ENCODE measurements at places on chromosomes 2 and 18.

- no peak for DNase-seq
Measured at GRCh38 chr18:58635891-58636290, 7.0 kb upstream of the ALPK2 start.

DNA sequence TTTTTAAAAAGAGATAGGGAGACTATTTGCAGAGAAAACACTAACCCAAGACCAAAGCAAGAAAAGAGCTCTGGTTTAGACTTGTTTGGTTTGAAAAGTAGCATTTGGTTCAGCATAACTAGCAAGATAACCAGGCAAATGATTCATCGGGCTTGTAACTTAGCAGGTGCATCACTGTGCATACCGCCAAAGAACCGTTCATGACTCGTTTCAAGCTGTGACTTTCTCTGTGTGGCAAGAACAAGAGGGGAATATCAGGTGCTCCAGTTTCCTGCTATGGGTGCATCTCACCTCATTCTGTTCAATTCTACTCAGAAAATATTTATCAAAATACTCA lies 244.9 kb downstream of the ETAA1 start:
- no peak for DNase-seq

- no peak for DNase-seq
Measured at GRCh38 chr2:217193431-217194340, 333.8 kb upstream of the TNP1 start.

GRCh38 chr2:164771897-164772296 lies 69.7 kb downstream of the COBLL1 start:
- DNase-seq, result no peak

GRCh38 chr2:231393149-231394131 lies 2.1 kb upstream of the B3GNT7 start:
- no peak for DNase-seq

GRCh38 chr2:77519888-77520506 lies 2.2 kb downstream of the LRRTM4 start:
- no peak for DNase-seq

- DNase-seq, result no peak
Measured at GRCh38 chr2:129876541-129876940, 102.9 kb upstream of the RAB6C start.

- DNase-seq, result no peak
Measured at GRCh38 chr2:204860274-204860673, 315.0 kb downstream of the PARD3B start.

DNA sequence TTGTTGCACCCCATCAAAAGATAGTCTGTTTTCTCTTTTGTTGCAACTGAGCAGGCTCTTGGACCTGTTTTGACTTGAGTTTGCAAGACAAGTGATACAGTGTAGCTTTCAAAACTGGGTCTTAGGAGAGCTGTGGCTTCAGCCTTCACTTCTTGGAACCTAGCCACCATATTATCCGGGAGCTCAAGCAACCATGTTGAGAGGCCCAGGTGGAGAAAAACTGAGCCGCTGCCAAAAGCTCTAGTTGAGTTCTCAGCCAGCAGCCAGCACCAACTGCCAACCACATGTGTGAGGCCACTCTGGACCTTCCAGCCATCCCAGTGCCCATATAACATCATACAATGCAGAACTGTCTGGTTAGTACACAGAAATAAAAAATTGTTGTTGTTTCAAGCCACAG lies 5.4 kb downstream of the CACNB4 start:
- DNase-seq, result no peak

DNA sequence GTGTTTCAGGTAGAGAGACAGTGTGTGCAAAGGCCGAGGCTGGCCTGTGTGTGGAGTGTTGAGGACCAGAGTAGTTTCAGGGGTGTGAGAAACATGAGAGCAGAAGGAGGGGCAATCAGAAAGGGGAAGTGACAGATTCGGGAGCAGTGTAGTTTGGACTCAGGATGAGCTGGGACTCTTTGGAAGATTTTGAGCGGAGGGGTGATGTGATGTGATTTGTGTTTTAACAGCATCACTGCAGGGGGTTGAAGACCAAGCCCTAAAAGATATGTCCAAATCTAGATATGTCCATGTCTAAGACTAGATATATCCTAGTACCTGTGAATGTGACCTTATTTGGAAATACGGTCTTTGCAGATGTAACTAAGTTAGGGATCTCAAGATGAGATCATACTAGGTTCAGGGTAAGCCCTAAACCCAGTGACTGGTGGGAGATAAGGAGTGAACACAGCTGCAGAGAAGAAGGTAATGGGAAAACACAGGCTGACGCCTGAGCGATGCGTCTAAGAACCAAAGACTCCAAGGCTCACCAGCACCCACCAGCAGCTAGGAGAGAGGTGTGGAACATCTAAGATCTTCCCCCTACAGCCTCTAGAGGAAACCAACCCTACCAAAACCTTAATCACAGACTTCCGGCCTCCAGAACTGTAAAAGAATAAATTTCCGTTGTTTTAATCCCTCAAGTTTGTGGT lies 38.5 kb upstream of the MYO3B start:
- DNase-seq, result no peak

- no peak for DNase-seq
Measured at GRCh38 chr2:64866797-64867196, 122.4 kb upstream of the SLC1A4 start.

DNA sequence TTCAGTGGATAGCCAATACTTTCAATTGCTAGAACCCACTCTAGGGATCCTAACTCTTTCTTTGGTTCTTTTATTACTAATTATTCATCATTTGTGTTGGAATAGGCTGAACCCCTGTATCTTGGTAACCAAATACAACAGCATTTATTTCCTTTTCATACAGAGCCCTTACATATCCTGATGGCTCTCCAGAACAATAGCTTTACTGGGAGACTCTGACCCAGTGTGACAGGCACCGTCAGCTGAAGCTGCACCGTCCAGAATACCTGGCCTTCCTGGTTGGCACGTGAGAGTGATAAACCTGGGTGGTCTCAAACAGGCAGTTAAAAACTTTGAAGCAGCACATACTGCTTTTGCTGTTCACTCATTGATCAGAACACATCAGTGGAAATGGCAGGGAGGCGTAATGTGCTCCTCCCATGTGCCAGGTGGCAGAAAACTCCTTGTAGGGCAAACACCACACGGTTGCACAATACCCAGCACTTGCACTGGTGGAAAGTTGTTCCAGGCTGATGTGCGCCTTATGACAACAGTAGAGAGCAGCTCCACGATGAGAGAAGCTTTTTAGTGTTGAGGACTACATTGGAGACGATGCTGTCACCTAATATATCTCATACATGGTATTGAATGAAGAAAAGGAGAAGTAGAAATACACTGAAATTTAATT lies 456.2 kb downstream of the PARD3B start:
- DNase-seq, result no peak

DNA sequence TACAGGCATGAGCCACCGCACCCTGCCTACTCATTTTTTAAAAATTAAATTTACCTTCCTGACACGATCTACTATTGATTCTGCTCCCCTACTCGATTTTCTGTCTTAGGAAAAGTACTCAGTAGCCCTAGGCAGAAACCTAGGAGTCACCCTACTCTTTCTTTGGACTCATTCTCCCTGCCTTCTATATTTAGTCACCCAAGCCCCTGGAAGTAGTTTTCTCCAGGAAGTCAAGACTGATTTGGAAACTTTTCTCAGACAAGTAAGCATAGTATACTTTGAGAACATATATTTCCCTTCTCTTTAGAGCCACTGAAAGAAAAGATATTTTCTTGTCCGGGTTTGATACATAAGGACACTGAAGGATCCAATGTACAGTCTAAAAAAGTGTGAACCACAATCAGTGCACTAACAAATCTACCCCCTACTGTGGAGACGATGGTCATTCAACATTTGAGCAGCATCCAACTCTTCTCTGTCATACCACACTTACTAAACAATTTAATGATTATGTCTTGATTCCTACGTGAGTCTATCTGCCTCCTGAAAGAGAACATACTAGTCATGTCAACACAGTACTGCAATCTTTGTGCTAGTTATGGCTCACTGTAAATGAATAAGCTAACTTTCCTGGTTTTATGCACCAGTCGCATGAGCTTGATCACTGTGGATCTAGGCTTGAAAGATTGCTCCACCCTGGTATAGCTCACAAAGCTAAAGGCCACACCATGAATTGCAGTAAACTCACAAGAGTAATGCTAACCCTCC lies 19.8 kb downstream of the YWHAQ start:
- DNase-seq, result no peak

DNA sequence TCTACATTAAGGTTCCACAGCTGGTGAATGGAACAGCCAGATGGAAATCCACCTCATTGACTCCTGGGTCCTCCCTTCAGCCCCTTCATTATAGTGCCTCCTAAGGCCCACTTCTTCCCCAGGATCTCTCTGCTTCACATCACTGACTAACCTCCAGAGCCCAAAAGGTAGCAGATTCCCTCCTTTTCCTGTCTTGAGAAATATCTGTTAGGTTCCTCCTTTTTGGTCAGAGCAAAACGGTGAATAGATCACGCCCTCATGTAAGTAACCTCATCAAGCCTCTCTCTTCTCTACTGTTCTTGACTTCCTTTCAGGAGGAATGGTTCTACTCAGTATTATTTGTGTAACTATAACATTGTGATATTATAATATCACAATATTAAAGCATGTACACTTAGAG lies 155.0 kb upstream of the SRD5A2 start:
- DNase-seq, result no peak

- no peak for DNase-seq
Measured at GRCh38 chr18:23440131-23440530, 13.0 kb upstream of the RIOK3 start.

- DNase-seq, result no peak
Measured at GRCh38 chr2:128091726-128092080, 703 bp downstream of the UGGT1 start.

GRCh38 chr2:197883354-197884032 lies 79.1 kb downstream of the PLCL1 start:
- no peak for DNase-seq

DNA sequence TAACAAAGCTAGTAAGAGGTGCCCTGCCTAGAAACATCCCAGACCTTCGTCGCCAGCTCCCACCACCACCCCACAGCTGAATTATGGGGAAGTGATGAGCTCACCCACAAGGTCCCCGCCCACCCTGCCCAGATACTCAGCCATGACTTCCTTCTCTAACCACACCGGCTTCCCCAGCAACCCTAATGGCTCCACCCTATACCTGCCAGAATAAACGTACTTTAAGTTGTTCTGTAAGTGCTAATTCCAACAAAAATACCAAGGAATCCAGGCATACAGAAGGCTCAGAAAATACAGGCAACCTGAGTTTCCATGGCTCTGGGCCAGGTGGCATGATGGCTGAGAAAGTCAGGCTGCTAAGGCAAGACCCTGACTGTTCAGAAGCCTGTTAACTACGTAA lies 39.1 kb downstream of the TMEM163 start:
- DNase-seq, result no peak

- no peak for DNase-seq
Measured at GRCh38 chr18:61851940-61852451, 40.8 kb downstream of the RNF152 start.

GRCh38 chr2:26707747-26708146 lies 15.2 kb downstream of the KCNK3 start:
- DNase-seq, result no peak

- DNase-seq, result peak; percentile 62
Measured at GRCh38 chr2:127067620-127068350, 39.2 kb downstream of the BIN1 start.

DNA sequence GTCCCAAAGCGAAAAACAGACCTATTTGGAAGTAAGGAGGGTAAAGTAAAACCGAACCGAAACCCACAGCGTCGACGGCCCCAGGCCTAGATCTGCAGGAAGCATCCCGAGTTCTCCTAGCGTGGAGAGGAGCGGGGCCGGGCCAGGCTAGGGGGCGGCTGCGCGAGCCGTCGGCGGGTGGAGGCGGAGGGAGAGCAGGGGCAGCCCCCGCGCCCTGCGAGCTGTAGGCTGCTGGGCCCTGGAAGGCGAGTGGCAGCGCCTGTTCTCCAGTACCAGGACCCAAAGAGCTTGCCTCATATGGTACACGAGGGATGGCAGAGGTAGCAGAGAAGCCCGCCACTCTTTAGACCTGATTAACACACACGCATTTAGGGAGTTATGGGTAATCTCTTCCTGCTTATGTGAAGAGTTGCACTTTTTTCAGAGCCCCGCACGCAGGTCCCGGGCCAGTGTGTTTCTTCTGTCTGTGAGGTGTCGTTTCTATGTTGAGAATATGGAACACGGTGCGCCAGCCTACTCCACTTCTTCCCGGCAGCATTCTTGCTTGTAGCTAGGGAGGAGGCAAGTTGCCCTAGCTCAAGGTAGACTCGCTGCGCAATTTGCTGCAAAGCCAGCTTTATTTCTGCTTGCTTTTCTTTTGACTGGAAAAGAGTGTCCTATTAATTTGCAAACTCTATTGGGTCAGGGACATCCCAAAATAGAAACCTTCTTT lies 71.1 kb downstream of the ARHGEF33 start:
- no peak for DNase-seq

GRCh38 chr2:56500317-56500716 lies 316.5 kb downstream of the CCDC85A start:
- DNase-seq, result no peak

DNA sequence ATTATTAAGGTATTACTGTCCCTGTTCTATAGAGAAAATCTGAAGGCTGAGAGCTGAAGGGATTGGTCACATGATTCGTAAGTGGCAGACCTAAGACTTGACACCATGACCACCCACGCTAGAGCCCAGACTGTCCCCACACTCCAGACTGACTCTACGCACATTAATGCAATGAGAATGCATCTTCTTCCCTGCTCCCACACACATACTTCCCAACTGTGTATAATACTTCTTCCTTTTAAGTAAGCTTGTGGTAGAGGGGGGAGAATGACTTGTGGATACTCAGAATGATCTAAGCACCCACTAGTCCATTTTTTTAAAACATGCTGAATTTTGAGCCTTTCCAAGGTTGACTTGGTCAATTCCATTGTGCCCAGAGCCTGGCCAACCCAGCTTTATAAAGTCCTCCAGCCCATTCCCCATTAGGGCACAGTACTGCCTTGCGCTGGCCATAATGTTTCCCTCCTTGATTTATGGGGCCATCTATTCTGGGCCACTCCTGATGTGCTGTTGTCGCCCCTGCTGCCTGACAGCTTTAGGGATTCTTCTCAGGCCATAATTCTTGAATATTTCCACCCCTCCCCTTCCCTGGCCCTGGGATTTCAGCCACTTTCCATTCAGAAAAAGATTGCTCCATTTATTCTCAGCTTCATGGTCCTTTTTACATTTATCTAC lies 28.7 kb downstream of the ALK start:
- DNase-seq, result no peak

DNA sequence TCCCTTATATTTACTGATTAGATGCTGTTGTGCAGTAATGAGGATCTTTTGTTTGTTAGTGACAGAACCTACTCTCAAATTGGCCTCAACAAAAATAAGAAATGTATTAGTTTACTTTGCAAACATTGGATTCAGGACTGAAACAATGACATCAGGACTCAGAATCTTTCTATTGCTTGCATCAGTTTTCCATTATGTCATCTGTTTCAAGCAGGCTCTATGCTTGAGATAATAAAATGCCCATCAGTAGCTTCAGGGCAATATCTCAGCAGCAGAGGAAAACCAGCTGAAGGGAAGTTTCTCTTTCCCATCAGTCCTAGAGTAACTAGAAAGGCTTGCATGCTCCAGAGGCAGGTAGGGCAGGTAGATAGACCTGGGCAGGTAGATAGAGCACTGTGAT lies 375.5 kb upstream of the SLC8A1 start:
- DNase-seq, result no peak
